Activated gamma-delta T cell treated with Interleukin-2 at 50 U/mL for 16 hours (primary cell): ENCODE measurements at places on chromosomes 3 and 15.

- DNase-seq = peak; percentile 23
Observed at GRCh38 chr15:23566071-23566554, 639 bp downstream of the MKRN3 start.

GRCh38 chr3:114404590-114404989, 110.8 kb downstream of the TIGIT start:
- no peak for DNase-seq

- DNase-seq = no peak
Observed at GRCh38 chr15:68412218-68412617, 19.7 kb downstream of the ITGA11 start.

DNA sequence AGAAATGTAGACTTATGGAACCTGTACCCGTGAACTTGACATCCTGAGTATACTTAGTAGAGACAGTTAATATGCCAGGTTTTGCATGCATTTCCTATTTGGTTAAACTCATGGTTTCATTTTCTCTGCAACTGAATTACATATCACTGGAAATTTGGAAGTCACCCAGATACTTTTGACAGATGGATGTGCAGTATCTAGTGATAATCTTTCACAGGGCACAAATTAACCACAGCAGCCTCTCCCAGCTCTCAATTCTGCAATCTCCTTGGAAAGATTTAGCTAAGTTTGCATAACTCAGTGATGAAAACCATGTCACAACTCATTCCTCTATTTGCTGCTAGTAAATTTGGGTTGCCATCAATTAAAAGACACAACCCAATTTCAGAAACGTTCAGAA, 162.3 kb upstream of the TPM1 start:
- DNase-seq = no peak

GRCh38 chr3:50126287-50127211, 28.6 kb upstream of the SEMA3F start:
- no peak for DNase-seq

- no peak for DNase-seq
Observed at GRCh38 chr3:8867646-8868045, 95.6 kb downstream of the RAD18 start.

DNA sequence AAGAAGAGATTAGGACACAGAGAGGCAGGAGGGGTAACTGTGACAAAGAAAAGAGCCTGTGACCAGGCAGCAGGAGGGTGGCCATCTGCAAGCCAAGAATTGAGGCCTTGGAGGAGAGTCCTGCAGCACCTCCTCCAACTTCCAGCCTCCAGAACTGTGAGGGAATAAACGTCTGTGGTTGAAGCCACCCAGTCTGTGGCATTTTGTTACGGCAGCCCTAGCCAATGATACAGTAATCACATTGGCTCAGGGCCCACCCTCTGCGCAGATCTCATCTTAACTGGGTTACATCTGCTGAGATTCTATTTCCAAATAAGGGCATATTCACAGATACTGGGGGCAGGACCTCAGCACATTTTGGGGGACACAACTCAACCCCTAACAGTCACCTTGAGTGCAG, 11.3 kb downstream of the SELENOS start:
- no peak for DNase-seq

- DNase-seq = no peak
Observed at GRCh38 chr3:37852097-37852496, 9.6 kb upstream of the CTDSPL start.

- no peak for DNase-seq
Observed at GRCh38 chr15:100125401-100126191, 216.2 kb downstream of the ADAMTS17 start.

GRCh38 chr15:95793231-95793630, 537.3 kb upstream of the NR2F2 start:
- no peak for DNase-seq

DNA sequence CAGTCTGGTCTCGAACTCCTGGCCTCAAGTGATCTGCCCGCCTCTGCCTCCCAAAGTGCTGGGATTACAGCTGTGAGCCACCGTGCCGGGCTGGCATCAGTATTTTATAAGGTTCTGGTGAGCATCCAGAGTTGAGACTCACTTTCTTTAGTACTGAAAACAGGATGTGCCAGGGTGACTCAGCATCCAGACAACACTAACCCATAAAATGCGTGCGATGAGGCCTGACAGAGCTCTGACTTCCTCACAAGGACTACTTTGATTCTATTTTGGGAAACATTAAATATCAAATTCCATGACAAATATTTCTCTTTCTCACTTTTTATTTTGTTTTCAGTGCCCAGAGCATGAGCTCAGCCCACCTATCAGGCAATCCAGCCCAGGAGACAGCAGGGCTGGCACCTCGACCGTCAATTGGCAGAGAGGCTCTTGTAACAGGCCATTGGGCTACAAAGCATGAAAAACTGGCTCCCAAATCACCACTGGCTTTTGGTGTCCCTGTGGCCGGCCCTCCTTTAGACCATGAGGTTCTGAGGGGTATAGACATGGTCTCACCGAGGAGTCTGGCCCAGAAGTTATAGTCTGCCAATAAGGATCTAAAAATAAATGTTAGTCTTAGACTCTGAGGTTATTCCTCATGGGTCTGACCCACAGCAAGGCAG, 75.0 kb downstream of the FEM1B start:
- peak; percentile 26 for DNase-seq

DNA sequence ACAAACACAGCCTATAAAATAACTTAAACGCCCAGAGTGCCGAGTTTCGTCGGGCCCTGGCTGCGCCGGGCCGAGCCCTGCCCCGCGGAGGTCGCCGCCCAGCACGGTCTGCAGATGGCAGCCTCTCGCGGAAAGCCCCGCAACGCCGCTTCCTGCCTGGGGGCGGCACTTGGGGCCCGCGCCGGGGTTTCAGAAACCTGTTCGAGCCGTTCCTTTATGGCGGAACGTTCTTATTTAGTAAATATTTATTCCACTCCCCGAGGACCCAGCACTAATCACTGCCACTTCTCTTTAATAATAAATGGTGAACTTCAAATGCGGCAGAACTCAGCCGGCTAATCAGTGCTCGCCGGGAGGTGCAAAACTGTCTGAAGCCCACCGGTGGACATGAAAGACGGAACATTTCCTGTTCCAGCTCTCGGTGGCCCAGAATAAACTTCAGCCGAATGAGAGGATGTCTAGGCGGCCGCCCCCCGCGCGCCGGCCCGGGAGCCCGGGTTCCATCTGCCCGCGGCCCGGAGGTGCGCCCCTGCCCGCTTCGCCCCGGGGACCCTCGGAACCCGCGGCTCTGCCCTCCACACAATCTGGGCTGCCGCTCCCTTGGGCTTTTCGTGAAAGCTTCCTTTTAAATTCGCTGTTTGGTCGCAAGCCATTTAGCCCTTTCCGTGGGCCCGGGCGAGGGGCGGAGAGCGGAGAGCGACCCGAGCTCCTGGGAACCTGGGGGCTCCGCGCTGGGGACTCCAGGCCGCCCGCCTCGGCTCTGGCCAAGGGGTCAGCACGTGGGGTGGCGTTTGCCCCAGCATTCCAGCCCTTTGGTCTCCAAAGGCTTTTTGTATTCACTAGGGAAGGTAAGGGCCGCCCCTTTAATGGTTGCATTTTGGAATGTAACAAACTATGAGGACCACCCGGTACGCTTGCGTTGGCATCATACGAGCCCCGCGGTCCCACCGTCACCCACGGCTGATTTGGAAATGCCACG, 110.8 kb upstream of the ATP11B start:
- DNase-seq = peak; percentile 50

DNA sequence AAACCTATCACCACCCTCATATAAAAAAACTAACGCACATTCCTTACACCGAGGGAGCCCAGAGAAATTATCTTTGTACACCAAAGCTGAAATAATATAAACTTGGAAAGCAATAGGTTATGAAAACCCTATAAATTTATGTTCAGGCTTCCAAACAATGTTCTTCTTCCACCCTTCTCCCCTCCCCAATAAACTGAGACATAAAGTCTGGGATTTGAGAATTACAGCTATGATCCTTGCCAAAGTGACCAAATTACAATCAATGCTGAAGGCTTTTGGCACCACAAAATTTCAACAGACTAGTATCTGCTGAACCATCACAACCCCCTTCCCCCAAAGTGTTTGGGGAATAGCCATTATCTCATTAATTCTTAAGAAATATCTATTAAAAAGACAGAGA, 237.8 kb downstream of the FMN1 start:
- DNase-seq = no peak

DNA sequence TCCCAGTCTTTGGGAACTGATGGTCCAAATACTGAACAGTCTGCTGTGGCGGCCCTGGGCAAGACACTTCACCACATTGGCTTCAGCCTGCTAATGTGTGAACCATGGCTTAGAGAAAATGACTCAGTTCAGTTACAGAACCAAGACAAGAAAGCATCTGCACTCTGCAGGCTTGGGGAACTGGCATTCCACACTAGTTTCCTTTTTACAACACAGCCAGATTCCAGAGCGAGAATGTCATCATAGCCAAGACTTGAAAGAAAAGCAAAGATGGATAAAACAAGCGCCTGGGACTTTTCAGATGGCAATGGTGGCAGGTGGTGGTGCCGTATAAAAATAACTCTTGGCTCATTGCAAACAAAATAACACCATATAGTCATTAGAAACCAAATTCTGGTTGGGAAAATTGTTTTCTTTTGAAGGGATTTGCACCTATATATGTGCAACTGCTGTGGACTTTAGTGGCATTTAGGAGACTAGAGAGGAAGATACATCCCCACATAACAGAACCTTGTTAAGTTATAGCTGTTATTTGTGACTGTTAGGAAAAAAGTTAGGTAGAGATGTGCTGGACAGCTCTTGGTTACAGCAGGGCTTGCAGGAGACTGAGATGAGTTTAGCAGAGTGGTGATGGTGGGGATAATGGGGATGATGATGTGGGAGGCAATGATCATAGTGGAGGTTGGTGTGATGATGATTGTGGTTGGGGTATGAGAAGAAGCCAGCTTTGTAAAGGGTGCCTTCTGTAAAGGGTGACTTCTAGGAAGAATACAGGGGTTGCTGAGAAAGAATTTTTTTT, 273.6 kb downstream of the THRB start:
- DNase-seq = no peak

GRCh38 chr15:40808861-40809450, 1.7 kb upstream of the DNAJC17 start:
- DNase-seq = no peak

- DNase-seq = no peak
Observed at GRCh38 chr3:157282261-157283191, 122.6 kb upstream of the CCNL1 start.

DNA sequence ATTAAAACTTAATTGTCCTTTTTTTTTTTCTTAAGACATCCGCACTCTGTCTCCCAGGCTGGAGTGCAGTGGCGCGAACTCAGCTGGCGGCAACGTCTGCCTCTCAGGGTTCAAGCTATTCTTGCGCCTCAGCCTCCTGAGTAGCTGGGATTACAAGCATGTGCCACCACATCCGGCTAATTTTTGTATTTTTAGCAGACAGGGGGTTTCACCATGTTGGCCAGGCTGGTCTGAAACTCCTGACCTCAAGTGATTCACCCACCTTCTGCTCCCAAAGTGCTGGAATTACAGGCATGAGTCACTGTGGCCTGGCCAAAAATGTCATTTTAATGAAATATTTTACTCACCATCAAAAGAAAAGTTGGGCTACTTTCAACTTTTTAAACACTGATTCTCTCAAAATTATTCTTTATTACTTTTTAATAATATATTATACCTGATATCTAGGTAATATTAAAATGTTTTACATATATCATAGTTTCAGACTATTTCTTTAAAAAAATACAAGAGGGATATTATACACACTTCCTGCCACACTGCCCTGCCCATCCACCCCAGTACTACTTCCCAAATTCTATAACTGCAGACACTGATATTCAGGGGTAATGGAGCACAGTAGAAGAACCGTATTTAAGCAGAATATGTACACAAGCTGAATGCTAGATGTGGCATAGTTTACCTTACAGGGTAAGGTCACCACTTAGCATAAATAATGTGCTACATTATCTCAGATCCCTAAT, 723.9 kb upstream of the ZNF385D start:
- DNase-seq = no peak

GRCh38 chr15:29731865-29732264, 90.4 kb downstream of the TJP1 start:
- DNase-seq = no peak

- DNase-seq = no peak
Observed at GRCh38 chr3:10004960-10005564, 18.4 kb upstream of the EMC3 start.

GRCh38 chr15:77413699-77414349, 6.1 kb downstream of the PEAK1 start:
- no peak for DNase-seq

DNA sequence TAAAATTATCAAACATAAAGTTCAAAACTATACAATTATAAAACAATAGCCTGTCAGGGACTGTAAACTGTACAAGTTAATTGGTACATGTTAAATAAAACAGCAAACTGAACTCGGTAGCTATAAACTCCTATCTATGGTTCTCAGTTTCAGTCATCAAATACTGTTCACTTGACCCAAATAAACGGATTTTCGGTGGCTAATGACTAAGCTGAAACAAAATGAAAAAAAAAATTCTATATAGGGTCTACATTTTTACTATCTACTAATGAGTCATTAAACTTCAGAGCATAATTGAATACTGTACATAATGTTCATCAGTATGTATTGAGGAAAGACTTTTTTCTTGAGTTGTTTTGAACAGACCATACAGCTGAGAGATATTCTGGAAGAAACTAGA, 6.6 kb downstream of the PROK2 start:
- no peak for DNase-seq

DNA sequence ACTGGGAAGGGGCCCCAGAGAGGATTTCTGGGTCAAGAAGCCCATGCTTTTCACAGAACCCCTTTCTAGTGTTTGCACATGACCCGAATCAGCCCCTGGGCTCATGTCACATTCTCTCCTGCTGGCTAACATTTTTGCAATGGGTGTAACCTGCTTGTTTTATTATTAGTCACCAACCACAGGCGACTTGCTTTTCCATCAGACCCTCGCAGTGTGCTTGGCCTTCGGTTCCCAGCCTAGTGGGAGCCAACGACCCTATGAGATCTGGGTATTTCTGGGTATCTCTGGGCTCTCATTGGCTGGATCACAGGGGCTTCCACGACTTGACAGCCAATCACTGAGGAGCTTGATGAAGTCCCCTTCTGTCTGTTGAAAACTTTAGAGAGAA, 11.0 kb upstream of the FBLN2 start:
- DNase-seq = no peak

DNA sequence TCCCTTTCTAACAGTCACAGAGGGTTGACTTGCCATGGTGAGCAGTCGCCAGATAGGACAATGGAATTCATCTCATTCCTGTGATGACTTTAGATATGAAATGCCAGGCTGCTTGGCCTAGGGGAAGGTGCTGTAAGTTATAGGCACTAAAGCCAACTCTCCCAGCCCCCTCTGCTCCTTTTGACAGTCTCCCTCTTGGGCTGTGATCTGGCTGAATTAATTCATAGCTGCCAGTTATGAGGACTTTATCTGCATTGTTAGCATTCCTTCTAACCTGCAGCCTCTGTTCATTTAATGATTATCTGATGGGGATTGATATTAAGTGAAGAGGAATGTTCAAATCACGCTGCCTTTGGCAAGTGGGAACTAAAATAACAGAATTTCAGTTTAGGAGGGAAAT, 427.1 kb upstream of the RASGRP1 start:
- no peak for DNase-seq
